EH (cell line): ENCODE measurements at places on chromosomes 6 and 20.
A peak's percentile ranks its signal among the peaks of the same experiment; 100 is the strongest.

- no peak for DNase-seq
Observed at GRCh38 chr6:43013097-43013842, 476 bp downstream of the MEA1 start.

DNA sequence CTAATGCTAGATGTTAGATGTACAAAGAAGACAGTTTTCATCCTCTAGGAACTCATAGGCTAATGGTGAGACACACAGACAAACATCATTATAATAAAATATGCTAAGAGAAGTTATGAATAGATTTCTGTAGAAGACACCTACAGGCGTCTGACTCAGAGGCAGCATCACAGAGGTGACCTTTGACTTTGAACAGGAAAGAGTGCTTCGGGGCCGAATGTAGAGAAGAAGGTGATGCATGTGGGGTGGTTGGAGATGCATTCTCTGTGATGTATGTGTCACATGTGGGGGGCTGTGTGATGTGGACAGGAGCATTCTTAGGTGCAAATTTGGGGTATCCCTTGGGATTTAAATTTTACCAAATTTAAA lies 6.8 kb downstream of the GUCA1A start:
- DNase-seq, result no peak

- peak; percentile 30 for DNase-seq
Observed at GRCh38 chr20:36096435-36096834, 58.1 kb upstream of the EPB41L1 start.

DNA sequence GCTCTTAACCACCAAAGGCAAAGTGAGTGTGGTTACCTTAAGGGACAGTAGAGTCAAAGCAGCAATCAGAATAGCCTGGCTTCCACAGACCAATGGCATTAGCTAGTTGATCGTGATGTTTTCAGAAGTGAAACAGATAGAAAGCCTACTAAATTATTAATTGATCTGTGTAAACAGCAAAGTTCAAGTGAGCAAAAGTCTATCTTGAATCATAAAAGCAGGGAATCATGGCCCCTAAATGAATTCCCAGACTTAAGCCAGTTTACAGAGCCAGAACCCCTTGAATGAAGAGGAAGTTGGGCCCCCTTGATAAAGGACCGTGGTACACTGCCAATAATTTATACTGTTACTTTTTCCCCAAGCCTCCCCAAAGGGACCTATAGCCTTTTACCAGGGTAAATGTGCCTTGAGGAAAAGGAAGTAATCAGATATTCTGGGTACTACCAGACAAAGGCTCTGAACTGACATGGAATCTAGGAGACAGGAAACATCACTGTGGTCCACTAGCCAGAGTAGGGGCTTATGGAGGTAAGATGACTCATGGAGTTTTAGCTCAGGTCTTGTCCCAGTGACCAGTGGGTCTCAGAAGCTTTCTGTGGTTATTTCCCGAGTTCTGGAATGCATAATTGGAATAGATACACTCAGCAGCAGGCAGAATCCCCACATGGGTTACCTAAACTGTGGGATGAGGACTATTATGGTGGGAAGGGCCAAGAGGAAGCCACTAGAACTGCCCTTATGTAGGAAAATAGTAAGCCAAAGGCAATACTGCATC lies 317.5 kb downstream of the CD83 start:
- DNase-seq, result peak; percentile 32

DNA sequence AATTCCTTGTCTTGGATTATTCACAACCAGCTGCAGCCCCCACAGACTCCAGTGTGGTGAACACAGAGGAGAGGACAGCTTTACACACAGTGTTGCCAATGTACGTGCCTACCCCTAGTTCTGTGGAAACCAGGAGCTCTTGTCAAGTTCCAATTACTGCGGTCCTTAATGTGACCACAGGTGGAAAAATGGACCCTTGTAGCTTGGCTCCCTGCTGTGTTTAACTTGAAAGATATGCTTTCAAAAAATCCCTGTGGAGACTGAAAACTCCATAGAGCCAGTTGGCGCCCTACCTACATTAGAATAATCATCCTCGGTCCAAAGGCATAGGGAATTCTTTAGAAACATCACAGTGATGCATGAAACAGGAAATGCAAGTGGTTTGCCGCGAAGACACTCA lies 118.3 kb upstream of the SLC22A23 start:
- no peak for DNase-seq

DNA sequence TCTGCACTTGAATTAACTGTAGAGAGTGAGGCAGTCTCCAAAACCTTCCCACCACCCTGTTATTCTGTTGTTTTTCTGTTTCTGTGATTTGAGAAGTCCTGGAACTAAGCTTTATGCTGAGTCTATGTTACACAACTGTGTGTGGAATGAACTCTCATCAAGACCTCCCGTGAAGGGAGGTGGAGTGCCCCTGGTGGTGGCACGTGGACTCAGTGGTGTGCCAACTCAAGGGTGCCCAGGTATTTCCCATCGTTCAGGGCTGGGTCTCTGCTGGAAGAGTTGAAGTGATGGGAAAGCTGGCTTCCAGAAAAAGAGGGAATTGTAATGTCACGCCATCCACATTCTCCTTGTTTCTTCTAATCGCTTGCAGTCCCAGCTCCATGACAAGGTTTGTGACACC lies 374.2 kb downstream of the SMOC2 start:
- DNase-seq, result no peak

- no peak for DNase-seq
Observed at GRCh38 chr20:38296433-38296832, 7.5 kb upstream of the BPI start.

DNA sequence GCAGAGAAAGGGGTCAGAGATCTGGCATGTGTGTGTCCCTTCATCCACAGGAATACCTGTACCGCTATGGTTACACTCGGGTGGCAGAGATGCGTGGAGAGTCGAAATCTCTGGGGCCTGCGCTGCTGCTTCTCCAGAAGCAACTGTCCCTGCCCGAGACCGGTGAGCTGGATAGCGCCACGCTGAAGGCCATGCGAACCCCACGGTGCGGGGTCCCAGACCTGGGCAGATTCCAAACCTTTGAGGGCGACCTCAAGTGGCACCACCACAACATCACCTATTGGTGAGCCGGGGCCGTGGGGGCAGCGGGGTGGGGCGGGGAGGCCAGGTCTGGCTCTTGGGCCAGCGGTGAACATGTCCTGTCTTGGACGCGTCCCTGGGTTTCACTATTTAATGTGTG lies 1.1 kb downstream of the MMP9 start:
- no peak for DNase-seq

DNA sequence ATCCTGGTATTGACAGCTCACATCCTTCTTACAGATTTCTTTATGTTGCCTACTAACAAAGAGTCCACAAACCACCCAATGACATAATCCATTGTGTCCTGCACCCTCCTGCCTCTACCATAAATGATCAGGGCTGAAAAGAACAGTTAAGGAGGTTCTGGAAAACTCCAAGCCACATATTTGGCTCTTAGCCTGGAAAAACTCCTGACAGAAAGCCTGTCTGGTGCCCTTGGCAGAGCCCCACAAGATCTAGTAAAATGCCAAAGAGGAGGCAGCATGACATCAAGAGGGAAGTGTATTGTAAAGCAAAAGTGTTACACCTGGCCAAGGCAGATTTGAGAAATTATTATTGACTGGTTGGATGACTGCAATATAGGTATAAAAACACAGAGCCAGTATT lies 126.4 kb upstream of the VGLL2 start:
- DNase-seq, result no peak

DNA sequence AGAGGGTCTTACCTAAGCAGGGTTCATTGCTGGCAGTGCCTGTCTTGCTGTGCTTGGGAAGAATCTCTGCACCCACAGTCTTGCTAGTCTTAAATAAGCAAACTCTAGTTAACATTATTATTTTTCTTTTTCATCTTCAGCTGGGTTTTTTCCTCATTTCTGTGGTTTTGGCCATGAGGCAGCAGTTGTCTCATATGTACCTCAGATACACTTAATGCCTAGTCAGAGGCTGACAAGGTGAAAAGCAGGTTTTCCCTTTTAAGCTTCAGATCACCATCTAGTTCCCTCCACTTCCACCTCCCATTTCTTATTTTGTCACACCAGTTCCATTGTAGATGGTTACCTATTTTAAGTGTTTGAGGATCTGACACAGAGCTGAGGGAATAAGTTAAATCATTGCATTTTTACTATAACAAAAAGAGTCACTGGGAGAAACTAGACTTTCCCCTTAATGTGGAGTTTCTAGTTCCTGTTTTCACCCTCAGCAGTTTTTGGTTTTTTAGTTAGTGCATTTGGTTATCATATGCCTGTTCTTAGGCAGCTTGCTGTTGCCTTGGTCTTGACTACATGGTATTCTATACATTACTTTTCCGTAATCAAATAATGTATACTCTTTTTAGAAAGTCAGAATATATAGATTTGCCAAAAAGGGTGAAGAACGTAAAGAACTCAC lies 46.0 kb downstream of the AFDN start:
- no peak for DNase-seq

GRCh38 chr6:150301846-150302519 lies 66.8 kb upstream of the IYD start:
- DNase-seq, result peak; percentile 65

DNA sequence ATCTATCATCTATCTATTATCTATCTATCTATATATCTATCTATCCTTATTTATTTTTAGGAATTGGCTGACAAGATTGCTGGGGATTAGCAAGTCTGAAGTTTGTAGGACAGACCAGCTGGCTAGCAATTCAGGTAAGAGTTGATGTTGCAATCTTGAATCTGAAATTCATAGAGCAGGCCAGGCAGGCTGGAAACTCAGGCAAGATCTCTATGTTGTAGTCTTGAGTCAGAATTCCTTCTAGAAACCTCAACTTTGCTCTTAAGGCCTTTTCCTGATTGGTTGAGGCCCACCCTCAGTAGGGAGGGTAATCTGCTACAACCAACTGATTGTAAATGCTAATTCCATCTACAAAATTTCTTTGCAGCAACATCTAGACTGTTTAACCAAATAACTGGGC lies 19.2 kb downstream of the MAPK13 start:
- DNase-seq, result no peak

DNA sequence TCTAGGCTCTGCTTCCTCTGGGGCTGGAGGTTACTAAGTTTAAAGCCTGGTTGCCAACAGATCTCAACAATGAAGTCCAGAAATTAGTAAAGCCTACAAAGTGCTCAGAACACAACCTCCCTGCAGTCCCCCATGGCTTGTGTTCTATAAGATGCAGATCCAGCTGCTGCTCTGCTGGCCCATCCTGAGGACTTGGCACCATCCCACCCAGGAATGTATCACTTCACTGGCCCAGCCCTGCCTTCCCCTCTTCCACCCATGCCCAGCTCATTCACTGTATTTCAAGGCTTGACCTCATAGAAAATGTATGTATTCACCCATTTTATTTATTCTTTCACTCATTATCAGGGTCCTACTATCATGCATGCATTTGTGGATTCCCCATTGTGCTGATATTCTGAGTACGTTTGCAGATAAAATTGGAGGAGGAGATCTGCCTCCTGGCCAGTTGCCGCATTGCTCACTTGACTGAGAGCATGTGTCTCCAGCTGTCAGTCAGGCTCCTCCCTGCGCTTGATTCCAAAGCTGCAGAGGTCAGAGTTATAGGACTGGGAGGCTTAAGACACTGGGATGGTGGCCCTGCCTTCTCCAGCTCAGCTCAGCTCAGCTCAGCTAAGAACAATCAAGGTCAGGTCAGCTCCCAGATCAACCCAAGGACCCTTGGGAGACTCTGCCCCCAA lies 104.8 kb downstream of the MAFB start:
- DNase-seq, result no peak

DNA sequence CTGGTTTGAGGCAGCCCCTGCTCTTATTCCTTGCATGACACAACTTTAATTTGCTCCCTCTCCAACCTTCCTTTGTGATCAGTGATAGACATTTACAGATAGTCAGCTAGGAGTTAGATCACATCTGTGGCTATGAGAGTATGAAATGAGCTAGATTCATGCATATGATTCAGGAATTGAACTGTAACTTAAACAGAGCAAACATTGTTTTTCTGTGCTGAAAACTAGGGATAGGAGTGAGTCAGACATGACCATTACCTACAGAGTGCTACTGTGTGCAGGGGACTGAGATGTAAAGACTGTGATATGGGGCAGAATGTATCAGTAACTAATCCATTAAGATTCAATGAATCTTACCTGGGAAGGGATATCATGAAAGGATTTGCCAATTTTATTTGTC lies 279.4 kb upstream of the SPTLC3 start:
- DNase-seq, result no peak

DNA sequence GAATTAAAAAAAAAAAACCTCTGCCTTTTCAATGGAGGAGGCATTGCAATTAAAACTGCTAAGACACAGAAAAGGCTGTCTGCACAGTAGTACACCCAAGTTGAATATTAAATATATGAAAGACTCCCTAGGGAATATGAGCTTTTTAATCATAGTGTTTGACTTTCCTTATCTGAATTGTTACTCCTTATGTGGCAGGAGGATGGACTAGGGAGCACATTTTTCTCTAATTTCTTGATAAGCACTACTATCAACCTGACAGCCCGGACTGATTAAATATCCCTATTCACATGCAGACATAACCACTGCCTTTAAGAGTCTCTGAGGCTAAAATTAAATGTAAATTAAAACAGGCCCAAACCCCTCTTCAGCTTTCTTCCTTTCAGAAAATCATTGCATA lies 428.6 kb upstream of the GJE1 start:
- DNase-seq, result no peak

GRCh38 chr6:136772685-136773472 lies 19.4 kb downstream of the MAP3K5 start:
- DNase-seq, result no peak

- DNase-seq, result no peak
Observed at GRCh38 chr6:169969372-169970099, 218.1 kb downstream of the ERMARD start.
